ENCODE measurements at places on chromosomes 3 and 15.

- DNase-seq = no peak
Observed at GRCh38 chr3:11240496-11240895, 31.7 kb upstream of the ATG7 start.

- no peak for DNase-seq
Observed at GRCh38 chr3:157406394-157406793, 30.3 kb upstream of the PTX3 start.

- DNase-seq = no peak
Observed at GRCh38 chr3:49807431-49808114, 4.5 kb downstream of the INKA1 start.

GRCh38 chr3:10937141-10937825, 55.3 kb upstream of the SLC6A1 start:
- no peak for DNase-seq

DNA sequence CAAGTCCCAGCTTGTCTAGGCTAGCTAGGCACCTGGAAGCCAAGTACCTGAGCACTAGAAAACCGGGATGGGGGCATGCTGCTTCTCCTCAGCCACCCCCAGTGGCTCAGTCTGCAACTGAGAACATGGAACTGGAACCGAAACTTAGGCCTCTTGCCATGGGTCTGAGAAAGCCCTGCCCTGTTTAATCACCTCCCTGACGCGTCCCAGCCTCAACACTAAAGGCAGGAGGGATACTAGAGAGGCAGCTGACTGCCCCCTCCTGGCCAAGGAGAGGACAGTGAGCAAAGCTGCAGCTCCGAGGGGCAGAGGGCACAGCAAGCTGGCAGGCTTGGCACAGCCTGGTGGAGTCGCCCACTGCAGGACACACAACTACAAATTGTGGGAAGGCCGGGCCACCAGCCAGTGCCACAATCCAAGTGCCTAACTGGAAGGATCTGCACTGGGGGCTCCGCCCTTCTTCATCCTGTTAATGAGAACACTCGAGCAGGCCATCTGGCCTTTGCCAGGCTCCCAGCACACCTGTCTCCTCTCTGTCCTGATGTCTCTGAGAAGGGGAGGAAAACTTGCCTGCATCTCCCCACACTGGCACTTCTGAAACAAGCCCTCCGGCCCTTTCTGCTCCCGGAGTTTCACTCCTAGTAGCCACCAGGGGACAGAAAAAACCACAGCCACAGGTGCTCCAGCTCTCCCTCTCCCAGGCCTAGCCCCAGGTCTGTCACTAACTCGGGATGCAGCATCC, 53.7 kb downstream of the BDH1 start:
- peak; percentile 85 for DNase-seq

- peak; percentile 51 for DNase-seq
Observed at GRCh38 chr3:27596334-27596841, 112.2 kb upstream of the SLC4A7 start.

DNA sequence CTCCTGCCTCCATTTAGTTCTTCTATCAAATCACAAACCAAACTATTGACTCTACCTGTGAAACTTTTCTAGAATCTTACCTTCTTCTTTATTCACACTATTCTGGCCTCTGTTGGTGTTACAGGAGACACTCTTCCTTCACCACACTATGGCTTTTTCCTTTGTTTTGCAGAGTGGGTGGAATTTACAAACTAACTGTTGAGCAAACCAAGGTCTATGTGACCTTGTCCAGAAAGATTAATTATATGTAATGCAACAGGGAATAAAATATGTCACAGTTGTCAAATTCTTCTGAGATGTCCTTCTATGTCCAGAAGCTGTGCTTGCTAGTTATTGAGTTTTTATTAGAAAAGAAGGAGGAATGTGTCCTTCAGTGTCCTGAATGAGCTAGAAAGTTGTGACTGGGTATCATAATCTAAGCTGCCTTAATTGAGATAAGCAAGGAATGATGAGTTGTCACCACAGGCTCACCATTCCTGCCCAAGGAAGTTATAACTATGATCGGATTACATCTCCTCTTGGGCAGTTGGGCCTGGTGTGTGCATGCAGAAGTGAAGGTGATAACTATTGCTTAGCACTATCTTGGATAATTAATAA, 21.7 kb downstream of the ARL14 start:
- no peak for DNase-seq

- peak; percentile 0 for DNase-seq
Observed at GRCh38 chr3:116057400-116058006, 387.8 kb downstream of the LSAMP start.

Data from iris pigment epithelial cell (primary cell).